Neural progenitor cell (in vitro differentiated cells): ENCODE measurements at places on chromosomes 13 and 19. TPM values are rescaled to one million over a fixed set of nuclear protein-coding genes. Genes with fewer than 3 reads are reported as not detected.

DNA sequence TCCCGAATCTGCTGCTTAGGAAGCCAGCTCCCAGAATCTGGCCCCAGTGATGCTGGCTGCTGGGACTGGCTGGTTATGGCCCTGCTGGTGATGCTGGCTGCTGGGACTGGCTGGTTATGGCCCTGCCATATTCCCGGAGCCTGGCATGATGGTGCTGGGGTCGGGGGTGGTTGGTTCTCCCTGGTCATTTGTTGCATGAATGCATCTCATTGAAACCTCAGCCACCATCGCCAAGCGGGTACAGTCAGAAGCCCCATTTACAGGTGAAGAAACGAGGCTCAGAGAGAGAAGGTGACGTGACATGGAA is 2.1 kb downstream of the PGLYRP1 start:
- no peak for DNase-seq

Gene CGB1
- total RNA-seq = not detected in 2 replicates

GRCh38 chr19:42412661-42413076 is 14.5 kb downstream of the LIPE start:
- no peak for DNase-seq

DNA sequence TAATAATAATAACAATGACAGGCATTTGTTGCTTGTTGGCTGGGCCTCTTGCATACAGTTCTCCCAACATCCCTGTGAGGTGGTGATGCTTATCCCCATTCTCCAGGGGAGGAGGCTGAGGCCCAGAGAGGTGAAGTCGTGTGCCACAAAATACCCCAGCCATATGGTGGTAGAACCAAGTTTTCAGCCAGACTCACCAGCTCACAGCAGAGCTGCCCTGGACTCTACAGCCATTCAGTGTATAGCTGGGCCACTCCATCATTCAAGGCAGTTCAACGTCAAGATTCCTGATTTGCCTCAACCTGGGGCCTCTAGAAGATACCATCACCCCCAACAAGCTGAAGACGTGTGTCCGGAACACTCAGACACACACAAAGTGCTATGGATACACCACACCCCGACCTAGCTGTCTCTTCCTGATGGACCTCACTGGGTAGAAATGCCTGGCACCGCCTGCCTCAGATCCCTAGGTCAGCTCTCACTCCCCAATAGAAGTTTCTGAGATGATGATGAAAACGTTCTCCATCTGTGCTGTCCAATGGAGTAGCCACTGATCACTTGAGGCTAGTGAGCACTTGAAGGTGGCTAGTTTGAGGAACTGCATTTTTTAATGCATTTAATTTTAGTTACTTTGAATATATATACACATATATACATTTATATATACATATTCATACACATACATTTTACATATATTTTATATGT is 4.3 kb upstream of the CEACAM19 start:
- DNase-seq = no peak

Gene ALDH16A1
- 14.7 and 77.6 TPM in 2 replicates for total RNA-seq

Gene KLF5
- 0.84 and 0.96 TPM in 2 replicates for total RNA-seq

DNA sequence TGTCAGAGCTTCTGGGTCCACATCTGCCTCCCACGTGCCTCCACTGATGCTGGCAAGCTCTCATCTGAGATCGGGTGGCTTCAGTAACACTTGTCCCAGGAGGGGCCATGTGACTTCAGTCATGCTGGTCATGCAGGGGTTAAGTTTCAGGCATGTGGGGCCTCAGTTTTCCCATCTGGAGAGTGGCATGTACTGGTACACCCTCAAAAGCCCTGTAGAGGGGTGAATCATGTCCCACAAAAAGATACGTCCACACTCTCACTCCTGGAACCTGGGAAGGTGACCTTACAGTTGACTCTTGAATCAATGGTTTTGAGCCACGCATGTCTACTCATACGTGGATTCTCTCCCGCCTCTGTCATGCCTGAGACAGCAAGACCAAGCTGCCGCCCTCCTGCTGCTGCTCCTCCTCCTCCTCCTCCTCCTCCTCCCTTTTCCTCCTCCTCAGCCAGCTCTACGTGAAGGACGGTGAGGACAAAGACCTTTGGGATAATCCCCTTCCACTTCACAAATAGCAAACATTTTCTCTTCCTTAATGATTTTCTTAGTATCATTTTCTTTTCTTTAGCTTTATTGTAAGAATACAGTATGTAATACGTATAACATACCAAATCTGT is 53.7 kb downstream of the COMP start:
- DNase-seq = peak; percentile 39

Gene C1QTNF9
- not detected in 2 replicates for total RNA-seq

DNA sequence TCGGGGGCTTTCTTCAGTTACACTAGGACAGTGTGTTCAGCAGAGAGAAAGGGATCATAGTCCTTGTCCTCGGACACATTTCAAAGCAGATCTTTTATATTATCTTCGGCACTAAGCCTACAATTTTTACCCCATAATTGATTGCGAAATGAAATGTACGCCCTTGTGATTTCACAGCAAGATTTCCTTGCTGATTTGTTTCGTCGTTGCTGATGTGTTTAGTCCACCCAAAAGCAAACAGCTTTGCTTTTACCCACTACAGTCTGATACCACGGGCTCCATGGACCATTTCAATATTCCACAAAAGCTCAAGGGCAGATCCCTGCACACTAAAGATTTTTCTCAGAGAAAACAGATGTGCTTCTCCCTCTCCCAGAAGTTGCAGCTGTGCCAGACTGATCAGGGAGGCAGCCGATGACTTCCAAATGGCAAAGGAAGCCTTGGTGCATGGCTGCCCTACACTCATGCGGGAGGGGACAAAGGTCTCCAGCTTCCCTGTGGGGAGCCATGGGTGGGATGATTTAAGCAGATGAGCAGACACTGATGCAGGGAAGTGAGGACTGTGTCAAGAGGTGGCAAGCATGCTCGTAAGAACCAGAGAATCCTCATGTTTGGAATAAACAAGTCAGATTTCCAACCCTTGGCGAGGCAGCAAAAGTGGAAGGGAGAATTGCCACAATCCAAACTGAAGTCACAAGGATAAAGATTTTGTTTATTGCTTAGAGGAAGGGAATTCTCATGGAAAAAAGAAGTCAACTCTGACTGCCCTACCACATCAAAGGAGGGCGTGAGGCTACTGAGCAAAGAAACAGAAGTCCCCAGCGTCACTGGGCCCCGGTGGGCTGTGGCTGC is 81.1 kb downstream of the STK24 start:
- peak; percentile 48 for DNase-seq

DNA sequence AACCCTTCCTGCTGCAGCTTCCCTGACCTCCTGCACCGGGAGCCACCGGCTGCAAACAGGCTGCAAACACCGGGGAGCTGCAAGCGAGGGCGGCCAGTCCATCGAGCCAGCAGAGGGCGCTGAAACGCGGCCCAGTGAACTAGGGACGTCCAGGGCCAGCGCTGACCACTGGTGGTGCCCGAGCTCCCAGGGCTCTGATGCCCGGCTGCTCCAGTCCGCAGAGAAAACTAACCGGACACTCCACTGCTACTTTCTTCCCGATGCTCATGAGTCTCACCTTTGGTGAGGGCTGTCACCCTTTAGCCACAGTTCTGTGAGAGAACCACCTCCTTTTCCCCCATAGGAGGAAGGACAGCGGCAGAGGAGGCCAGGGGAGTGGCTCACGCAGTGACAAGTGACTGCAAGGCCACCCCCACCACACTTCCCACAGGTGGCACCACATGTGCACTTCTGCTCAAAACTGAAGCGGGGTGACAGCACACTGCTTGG is 82.8 kb upstream of the MTIF3 start:
- peak; percentile 94 for DNase-seq

Gene SRRM5
- total RNA-seq = 0.25 TPM in 1 of 2 replicates, not detected in the other

Gene PCDH20
- 0.17 and 0.31 TPM in 2 replicates for total RNA-seq

- peak; percentile 98 for DNase-seq
These were observed 1.3 kb upstream of the KCNC3 start for GRCh38 chr19:50330365-50331078.

Gene CEACAM8
- not detected in 2 replicates for total RNA-seq

DNA sequence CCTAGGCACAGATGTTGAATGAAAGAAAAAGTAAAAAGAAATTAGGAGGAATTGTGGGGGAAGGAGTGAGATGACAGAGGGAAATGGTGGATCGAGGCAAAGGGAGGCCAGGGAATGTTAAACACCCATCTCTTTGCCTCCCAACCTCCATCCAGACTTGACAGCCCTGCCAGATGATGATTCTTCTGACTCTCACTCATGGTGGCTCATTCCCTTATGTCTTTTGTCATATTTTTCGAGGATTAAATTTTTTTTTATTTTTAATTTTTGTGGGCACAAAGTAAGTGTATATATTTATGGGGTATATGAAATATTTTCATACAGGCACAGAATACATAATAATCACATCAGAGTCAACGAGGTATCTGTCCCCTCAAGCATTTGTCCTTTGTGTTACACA is 42.8 kb downstream of the ADGRE1 start:
- no peak for DNase-seq

GRCh38 chr19:4491446-4491845 is 19.3 kb downstream of the HDGFL2 start:
- DNase-seq = no peak

GRCh38 chr19:533364-534058 is 2.0 kb downstream of the CDC34 start:
- DNase-seq = no peak

Gene SEMA6B
- 22.6 and 82.3 TPM in 2 replicates for total RNA-seq

Gene FAM83E
- 0.06 and 2.6 TPM in 2 replicates for total RNA-seq

Gene PSG7
- not detected in 2 replicates for total RNA-seq

- peak; percentile 6 for DNase-seq
These were observed 388.1 kb upstream of the PRR20A start for GRCh38 chr13:56752636-56753035.

DNA sequence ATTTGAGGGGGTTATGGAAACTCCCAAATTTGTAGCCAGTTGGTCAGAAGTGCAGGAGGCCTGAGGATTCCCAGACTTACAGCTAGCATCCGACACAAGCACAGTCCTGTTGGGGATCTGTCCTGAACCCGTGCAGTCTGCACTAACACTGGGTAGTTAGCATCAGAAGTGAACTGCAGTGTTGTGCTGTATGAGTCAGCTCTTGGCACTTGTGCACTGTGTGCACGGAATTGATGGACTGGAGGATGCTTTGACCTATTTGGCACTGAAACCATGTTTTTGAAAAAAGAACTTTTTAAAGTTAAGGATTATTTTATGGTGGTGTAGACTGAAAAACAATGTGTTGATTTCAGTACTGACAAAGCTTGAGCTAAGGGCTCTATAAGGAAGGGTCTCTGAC is 279.0 kb downstream of the NHLRC3 start:
- DNase-seq = no peak

Gene FFAR1
- total RNA-seq = 0.06 TPM in 1 of 2 replicates, not detected in the other

Gene ZNF525
- total RNA-seq = 18.0 and 31.8 TPM in 2 replicates

GRCh38 chr19:11570039-11570462 is 7.4 kb downstream of the ACP5 start:
- DNase-seq = peak; percentile 23

DNA sequence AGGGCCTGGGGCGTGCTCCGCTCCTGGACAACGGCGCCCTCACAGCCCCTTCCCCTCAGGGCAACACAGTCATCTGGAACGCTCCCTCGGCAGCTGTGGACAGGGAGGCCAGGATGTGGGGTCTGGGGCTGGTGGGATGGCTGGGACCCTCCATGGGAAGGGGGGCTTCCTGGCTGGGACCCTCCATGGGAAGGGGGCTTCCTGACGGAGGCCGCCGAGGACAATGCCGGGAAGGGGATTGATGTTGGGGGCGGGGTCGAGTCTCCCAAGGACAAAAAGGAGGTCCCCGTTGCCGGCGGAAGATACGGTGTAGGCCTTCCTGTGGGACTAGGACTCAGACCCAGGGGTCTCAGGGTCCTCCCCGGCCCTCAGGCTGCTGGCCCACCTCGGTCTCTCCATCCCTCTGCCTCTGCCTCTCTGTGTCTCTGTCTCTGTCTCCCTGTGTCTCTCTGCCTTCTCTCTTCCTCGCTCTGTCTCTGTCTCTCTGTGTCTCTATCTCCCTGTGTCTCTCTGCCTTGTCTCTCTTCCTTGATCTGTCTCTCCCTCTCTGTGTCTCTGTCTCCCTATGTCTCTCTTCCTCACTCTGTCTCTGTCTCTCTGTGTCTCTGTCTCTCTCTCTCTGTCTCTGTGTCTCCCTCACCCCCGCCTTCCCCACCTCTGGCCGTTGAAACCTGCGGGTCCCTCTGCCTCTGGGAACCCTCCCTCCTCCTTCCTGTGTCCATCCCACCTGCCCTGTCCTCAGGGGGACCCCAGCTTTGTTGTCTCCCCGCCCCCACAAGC is 2.7 kb upstream of the MADCAM1 start:
- DNase-seq = no peak

Gene CRTC1
- total RNA-seq = 2.4 and 5.7 TPM in 2 replicates

Gene TEX101
- not detected in 2 replicates for total RNA-seq

- DNase-seq = no peak
These were observed 244.8 kb downstream of the NHLRC3 start for GRCh38 chr13:39283072-39283471.

GRCh38 chr13:39417643-39418042 is 185.3 kb downstream of the LHFPL6 start:
- peak; percentile 49 for DNase-seq

DNA sequence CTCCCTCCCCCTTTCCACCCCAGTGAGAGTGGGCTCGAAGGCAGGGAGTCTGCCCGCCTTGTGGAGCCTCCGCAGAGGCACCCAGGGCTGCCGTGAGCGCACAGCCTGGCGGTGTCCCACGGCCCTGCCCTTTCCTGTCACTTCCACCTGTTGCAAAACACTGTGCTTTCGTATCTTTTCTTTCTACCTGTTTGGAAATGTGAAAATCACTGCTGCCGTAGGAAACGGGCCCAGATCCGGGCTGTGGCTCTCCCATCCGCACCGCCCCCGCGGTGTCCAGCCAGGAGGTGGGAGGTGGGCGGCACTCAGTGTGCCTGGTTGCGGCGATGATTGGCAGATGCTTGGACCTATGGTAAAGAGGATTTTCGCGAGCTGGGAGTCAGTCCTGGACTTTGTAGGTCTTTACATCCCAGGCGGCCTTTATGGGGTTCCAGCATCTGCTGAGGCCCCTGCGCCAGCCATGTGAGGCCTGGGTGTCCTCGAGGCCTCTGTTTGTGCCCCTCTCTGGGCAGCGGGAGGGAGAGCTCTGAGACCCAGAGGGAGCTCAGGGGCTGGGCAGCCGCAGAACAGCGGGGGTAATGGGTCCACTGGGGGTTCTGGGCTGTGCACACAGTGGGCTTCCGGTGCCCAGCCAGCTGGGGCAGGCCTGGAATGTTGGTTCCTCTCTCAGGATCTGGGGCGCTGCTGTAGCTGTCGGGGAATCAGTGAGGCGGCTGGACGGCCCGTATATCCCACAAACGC is 6.1 kb downstream of the STK11 start:
- DNase-seq = peak; percentile 64

GRCh38 chr13:46903748-46904147 is 6.9 kb upstream of the HTR2A start:
- no peak for DNase-seq

- no peak for DNase-seq
These were observed 6.5 kb upstream of the DOCK6 start for GRCh38 chr19:11268783-11269267.

Gene TNFRSF19
- total RNA-seq = 21.4 and 31.7 TPM in 2 replicates

Gene IL12RB1
- not detected in 2 replicates for total RNA-seq

GRCh38 chr19:3578390-3578789 is 5.6 kb downstream of the HMG20B start:
- no peak for DNase-seq

GRCh38 chr13:35016362-35017112 is 74.5 kb downstream of the NBEA start:
- peak; percentile 7 for DNase-seq

GRCh38 chr13:46855166-46855565 is 41.7 kb downstream of the HTR2A start:
- DNase-seq = no peak

Gene PRTN3
- 0.28 TPM in 1 of 2 replicates, not detected in the other for total RNA-seq

Gene ZNF99
- total RNA-seq = not detected in 2 replicates

Gene MED26
- total RNA-seq = 7.4 and 8.6 TPM in 2 replicates
